ENCODE measurements at places on chromosomes 5 and 9.

DNA sequence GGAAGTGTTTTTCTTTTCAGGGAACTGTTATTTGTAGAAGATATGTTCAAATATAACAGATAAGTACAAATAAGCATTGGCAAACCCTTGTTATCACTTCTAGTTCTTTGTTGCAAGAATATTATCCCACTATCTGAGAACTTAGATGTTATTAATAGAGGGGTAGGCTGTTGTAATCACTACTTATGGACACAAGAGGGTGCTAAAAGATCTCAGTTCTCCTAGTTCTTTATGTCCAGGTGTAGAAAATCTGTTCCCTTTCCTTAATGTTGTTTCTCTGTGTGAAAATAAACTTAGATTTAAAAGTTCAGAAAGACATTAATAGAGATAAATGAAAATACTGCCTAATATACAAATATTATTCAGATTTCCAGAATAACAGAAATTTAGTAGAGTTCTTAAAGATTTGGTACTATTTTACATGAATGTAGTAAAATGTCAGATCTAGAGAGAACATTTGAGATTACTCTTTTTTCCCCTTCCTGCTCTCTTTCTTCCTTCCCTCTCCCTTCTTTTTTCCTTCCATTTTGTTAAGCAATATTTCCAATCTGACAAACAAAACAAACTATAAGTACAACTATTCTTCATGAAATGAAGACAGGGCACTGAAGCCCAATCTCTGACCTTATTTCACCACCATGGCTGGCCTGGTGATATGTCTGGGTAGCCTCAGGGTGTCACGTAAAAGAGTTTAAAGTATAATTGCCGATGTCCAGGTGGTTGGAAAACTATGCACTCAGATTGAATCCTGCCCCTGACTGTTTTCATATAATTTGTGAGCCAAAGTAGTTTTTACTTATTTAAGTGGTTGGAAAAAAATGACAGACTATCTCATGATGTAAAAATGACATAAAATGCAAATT lies 43.6 kb upstream of the C5orf46 start:
- DNase-seq, result peak; percentile 60

GRCh38 chr9:121738411-121738810 lies 87.0 kb downstream of the DAB2IP start:
- peak; percentile 23 for DNase-seq

- no peak for DNase-seq
These were observed 254.1 kb upstream of the IRX4 start for GRCh38 chr5:2136728-2137333.

DNA sequence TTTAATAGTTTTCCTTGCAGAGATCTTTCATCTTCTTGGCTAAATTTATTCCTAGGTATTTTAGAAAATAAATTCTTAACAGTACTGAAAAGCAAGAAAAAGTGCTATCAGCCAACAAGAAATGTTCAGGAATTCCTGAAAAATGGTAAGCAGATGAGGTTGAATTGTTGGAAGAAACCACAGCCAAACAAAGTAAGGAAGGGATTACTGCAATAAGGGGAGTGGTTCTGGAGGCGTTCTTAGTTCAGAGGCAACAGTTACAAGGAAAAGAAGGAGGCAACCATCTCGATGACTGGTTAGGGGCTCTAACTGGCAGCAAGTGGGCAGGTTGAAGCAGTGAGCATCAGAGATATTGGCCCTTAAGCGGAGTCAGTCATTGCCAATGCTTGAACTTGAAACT lies 12.8 kb upstream of the OR13J1 start:
- no peak for DNase-seq

- DNase-seq, result no peak
These were observed 182.5 kb downstream of the NTRK2 start for GRCh38 chr9:84851935-84852585.

DNA sequence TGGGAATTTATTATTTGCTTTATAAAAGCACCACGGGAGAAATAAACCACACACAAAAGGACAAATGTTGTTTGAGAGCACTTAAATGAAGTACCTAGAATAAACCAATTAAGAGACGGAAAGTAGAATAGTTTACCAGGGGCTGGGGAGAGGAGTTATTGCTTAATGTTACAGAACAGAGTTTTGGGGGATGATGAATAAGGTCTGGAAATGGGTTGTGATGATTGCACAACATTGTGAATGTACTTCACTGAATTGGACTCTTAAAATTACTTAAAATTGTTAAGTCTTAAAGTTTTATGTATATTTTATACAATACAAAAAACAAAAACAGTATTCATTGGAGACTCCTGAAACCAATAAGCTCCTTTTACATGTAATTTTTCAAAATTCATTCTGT lies 1.5 kb downstream of the ZBTB43 start:
- DNase-seq, result no peak

GRCh38 chr9:75132244-75132643 lies 43.9 kb downstream of the OSTF1 start:
- DNase-seq, result no peak

DNA sequence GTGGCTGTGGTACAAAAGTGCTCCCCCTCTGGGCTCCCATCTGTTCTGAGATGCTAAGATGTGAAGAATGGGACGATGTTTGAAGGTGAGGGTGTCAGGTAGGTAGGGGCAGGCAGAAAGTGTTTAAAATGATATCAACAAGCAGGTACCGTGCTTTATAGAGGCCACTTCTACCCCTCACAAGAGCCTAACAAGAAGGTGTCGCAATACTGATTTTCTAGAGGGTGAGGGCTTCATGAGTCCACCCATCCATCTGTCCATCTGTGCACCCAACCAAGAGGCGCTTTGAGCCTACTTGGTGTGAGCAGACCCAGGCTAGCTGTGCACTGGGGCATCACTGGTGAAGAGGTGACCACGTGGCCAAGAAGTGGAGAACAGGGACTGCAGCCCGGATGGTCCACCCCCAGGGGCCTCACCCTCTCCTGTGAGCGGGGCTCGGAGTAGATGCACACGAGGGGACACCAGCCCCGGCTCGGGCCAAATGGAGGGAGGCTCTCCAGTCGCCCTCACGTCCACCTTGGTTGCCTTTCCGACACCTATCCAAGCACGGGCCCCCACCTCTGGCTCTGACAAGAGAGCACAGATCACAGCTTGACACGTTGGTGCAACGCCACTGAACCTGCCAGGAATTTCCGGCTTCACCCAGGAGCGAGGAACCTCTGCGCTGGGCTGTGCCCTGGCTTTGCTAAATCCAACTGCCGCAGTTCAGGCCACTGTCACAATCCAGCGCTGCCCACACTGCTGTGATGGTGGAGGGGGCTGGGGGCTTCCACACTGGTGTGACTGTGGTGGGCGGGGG lies 34.5 kb downstream of the CRB2 start:
- no peak for DNase-seq

DNA sequence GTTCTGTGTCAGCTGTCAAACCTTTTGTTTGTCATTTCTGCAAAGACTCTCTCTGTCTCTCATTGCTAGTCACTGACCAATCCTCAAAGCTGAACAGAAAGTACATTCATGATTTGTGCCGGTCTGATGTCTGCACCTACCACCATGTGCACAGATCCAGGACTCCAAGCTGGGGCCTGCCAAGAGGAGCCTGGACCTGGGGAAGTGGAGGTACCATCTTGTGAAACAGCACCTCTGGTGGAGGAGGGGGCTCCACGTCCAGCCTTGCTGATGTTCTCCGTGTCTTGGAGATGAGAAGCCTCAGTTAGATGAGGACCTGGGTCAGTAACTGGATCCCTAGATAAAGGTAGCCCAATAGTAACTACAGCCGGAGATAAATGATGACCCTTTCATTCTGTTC lies 98.9 kb downstream of the TENT4A start:
- DNase-seq, result no peak

DNA sequence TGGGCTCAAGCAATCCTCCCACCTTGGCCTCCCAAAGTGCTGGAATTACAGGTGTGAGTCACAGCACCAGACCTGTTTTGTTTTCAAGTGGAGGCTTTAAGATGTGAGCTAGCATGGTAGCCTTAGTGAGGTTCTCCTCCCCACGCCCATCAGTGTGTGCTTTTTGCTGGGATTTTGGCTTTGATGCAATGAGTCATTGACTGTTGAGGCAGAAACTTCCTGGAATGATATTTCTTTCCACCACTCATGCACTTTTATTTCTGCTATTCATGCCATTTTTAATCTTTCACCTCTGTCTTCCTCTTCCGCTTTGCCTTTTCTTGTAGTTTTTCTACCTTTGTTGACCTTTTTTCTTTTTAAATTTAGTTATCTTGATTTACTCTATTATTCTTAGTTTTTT lies 4.2 kb upstream of the NFIL3 start:
- DNase-seq, result no peak

GRCh38 chr5:31182136-31182535 lies 11.3 kb upstream of the CDH6 start:
- DNase-seq, result no peak

DNA sequence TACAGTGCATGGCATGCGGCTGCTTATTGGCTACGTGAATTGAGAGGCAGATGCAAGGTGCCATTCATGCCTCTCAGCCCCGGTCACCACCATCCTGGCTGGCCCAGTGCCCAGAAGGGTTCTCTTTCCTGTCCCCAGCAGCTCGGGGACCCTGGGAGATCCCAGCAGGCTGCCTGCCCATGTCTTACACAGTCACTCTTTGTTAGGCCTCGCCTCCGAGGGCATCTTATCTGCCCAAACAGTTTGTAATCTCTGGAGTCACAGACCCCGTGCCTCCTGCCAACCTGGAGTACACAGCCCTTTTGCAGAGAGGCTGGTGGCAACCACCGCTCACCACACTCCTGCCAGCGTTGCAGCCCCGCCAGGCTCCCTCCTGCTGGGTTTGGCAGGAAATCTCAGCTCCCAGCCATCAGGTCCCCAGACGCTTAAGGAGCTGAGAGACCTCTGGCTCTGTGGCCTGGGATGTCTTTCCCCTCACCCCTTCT lies 7.0 kb upstream of the AK1 start:
- no peak for DNase-seq

DNA sequence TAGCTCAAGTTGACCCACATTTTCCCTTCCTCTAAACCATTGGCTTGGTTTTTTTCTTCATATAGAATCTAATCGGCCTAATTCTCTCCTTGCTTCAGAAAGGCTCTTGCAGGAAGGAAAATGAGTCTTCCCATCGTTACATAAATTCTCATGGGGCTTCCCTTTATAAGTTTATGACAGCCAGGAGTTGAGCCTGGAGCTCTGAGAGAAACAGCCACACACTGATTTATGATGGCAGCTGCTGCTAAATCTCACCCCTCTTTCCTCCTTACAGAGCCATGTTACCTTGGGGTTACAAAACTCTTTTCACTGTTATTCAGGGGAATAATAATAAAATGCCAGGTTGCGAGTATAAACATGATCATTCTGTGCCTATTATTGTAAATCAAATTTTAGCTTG lies 5.2 kb upstream of the RNF14 start:
- DNase-seq, result no peak

- no peak for DNase-seq
These were observed 82.3 kb downstream of the PTCD2 start for GRCh38 chr5:72402381-72402890.

- DNase-seq, result peak; percentile 6
These were observed 74.1 kb upstream of the RPS23 start for GRCh38 chr5:82352146-82352791.

DNA sequence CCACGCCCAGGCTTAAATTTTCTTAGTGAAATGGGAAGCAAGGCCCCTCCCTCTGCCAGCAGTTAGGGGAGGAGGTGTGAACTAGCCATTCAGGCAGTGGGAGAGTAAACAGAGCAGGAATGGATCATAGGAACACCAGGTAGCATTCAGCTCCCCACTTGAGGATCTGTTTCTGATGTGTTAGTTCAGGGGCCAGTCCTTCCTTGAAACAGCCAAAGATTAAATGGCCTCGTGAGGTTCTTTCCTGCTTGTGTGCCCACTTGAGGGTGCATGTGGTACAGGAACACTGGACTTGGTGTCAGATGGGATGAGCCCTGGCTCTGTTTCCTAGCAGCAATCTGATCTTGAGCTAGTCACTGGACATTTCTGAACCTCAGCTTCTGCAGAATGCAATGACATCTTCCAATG lies 21.2 kb downstream of the FAXDC2 start:
- no peak for DNase-seq

GRCh38 chr5:142009886-142010285 lies 2.9 kb downstream of the GNPDA1 start:
- DNase-seq, result no peak

- DNase-seq, result peak; percentile 17
These were observed 810.2 kb downstream of the EFNA5 start for GRCh38 chr5:106860398-106861044.

- DNase-seq, result peak; percentile 35
These were observed 81.7 kb upstream of the ZBTB43 start for GRCh38 chr9:126722922-126723806.

DNA sequence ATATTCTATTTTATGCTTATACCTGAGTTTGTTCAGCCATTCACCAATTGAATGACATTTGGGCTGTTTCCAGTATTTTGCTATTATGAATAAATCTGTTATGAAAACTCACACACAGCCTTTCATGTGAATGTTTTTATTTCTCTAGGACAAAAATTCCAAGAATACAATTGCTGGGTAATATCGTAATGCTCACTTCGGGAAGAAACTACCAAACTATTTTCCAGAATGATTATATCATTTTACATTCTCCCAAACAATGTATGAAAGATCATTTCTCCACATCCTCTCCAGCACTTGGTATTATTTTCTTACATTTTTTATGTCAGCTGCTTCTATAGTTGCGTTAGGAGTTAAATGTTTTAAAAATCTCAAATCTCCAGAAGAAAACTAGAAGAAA lies 58.3 kb upstream of the LHFPL2 start:
- no peak for DNase-seq

DNA sequence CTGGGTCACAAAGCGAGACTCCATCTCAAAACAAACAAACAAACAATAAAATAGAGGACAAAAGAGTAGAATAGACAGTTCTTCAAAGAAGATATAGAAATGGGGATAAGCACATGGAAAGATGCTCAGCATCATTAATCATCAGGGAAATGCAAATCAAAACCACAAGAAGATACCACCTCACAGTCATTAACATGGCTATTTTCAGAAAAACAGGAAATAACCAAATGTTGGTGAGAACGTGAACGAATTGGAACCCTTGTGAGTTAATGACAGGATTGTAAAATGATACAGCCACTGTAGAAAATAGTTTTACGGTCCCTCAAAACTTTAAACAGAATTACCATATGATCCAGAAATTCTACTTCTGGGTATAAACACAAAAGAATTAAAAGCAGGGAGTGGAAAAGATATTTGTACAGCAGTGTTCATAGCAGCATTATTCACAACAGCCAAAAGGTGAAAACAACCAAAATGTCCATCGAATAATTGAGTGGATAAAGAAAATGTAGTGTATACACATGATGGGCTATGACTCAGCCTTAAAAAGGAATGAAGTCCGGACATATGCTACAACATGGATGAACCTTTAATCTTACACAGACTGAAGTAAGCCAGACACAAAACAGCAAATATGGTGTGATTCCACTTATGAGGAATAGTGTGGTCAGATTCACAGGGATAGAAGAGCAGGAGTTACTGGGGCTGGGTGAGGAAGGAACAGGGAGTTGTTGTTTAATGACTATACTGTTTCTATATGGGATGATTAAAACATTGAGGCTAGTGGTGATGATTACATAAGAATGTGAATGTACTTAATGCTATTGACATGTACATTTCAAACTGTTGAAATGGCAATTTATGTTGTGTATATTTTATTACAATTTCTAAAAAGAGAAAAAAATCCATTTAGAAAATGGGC lies 19.7 kb downstream of the OR2V2 start:
- peak; percentile 88 for DNase-seq

GRCh38 chr5:72938206-72938605 lies 17.6 kb upstream of the FCHO2 start:
- no peak for DNase-seq

Data from NAMALWA (cell line).